Cerebellar cortex (tissue), 1 donor: ENCODE measurements at places on chromosomes 4 and X.

- peak; percentile 24 for DNase-seq
Observed at GRCh38 chr4:177107288-177107921, 202.3 kb upstream of the NEIL3 start.

DNA sequence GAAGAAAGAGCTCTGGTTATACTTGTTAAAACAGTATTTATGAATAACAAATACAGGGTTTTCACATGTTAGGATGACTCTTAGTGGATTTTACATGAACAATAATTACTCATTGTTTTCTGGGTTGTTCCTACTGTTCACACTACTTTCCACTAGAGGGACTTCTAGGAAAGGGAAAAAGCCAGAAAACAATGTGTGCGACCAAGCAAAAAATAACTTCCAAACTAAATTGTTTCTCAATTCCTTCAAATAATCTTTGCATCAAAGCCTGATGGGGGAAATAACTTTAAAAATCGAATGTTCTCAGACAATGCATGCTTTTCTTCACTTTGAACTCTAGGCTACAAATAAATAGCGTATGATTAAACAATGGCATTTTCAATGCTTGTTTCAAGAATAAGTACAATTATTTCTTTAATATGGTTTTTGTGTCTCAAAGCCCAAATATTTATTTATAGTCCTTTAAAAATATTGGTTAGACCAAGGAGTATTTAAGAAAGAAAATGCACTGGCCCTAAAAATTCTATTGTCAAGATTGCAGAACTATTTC, 72.1 kb upstream of the ETNPPL start:
- peak; percentile 34 for DNase-seq

- DNase-seq: peak; percentile 57
Observed at GRCh38 chr4:83536362-83537272, 709 bp downstream of the GPAT3 start.

GRCh38 chr4:7167706-7168105, 24.6 kb upstream of the SORCS2 start:
- no peak for DNase-seq

GRCh38 chr4:145679991-145680455, at the start of gene C4orf51:
C4orf51 (plus strand) TSS chr4:145680146; CDS start chr4:145680204, 58 bp downstream.
- DNase-seq: no peak

DNA sequence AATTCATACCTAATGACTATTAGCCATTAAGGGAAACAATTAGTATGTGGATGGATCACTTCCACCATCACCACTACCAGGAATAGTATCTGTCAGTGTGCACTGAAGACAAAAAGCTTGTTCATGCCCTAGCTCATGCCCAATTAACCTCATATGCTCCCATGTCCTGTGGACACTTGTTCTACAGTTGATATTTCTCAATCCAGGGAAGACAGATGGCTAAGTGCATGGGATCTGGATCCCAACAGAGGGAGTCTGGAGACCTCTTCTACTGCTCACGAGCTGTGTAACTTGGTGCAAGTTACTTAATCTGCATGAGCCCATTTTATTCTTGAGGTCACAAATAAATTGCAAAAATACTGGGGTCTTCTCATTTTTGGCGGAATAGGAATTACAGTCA, 23.7 kb downstream of the AMOT start:
- no peak for DNase-seq

- DNase-seq: peak; percentile 54
Observed at GRCh38 chr4:87219632-87220093, 755 bp downstream of the KLHL8 start.

DNA sequence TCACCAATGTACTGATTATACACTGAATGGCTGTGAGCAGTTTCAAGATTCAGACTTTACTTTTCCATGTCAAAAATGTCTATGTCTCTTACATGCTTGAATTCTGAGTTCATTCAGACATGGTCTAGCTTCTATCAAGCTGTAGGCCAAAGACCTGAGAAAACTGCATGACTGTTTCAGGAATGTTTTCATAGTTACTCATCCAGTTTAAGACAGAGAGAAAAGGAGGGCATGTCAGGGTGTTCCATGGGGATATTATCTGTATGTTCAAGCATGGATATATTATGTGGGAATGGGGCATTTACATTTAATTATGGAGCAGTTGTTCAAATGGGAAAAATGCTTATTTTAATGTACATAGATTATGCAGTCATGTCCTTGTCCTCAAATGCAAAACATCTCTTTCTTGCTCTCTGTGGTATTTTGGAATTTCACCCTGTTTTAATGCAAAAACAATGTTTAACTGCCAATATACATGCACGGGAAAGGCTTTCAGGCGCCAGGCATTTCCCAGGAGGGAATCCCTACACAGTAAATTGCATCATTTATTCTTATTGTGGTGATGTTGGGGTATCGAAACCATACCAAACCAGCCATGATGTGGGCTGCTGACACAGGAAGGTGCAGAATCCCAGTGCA, 429.1 kb upstream of the INTU start:
- no peak for DNase-seq

GRCh38 chrX:41933546-41933945, 10.2 kb upstream of the CASK start:
- no peak for DNase-seq

GRCh38 chr4:52655506-52655905, 3.6 kb downstream of the USP46 start:
- DNase-seq: no peak

- DNase-seq: no peak
Observed at GRCh38 chrX:6019076-6019475, 209.6 kb downstream of the NLGN4X start.

DNA sequence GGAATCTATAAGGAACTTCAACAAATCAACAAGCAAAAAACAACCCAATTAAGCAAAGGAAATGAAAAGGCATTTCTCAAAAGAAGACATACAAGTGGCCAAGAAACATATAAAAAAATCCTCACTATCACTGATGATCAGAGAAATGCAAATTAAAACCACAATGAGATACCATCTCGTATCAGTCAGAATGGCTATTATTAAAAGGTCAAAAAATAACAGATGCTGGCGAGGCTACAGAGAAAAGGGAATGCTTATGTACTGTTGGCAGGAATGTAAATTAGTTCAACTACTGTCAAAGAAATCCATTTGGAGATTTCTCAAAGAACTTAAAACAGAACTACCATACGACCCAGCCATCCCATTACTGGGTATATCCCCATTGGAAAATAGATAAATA, 292.4 kb upstream of the FAT1 start:
- no peak for DNase-seq

- DNase-seq: no peak
Observed at GRCh38 chr4:185068837-185069236, 50.5 kb downstream of the HELT start.

GRCh38 chrX:39065051-39065871, 264.0 kb downstream of the MID1IP1 start:
- DNase-seq: peak; percentile 84

DNA sequence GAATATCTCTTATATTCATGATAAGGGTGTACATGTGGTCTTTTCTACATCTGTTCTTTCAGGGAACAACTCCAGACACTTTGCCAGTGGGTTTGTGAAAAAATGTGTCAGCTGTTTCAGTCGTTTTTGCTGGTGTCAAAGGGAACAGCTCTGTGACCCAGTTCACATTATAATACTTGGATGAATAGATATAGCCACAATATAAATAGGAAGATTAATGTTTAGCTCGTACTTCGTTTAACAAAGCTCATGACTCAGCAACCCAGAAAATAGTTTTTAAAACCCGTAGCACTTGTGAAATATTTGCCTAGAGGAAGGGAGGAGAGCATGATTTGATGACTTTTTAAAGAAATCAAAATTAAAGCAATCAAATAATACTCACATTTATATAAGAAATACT, 7.9 kb downstream of the LIAS start:
- no peak for DNase-seq

GRCh38 chrX:9598344-9598743, 133.5 kb downstream of the TBL1X start:
- DNase-seq: peak; percentile 31
